HepG2 (cell line): ENCODE measurements at places on chromosomes 2 and 18. TPM values are rescaled to one million over a fixed set of nuclear protein-coding genes. Genes with fewer than 3 reads are reported as not detected.

Gene SIX2
- total RNA-seq = not detected in 2 replicates

Gene HMSD
- not detected in 2 replicates for total RNA-seq

Gene NEU2
- not detected in 2 replicates for total RNA-seq

Gene PLCD4
- total RNA-seq = not detected in 2 replicates

Gene NBEAL1
- 15.7 and 27.6 TPM in 2 replicates for total RNA-seq

Gene HOXD13
- total RNA-seq = not detected in 2 replicates
